Panc1 (cell line): ENCODE measurements at places on chromosomes 12 and 14. TPM values are rescaled to one million over a fixed set of nuclear protein-coding genes. Genes with fewer than 3 reads are reported as not detected.
A peak's percentile ranks its signal among the peaks of the same experiment; 100 is the strongest.

ASPG gene
- total RNA-seq, result not detected

CLEC9A gene
- not detected for total RNA-seq

KIF26A gene
- total RNA-seq, result 4.4 TPM

GPR84 gene
- not detected for total RNA-seq

FLRT2 gene
- total RNA-seq, result 4.5 TPM

CIROP gene
- not detected for total RNA-seq

GPRC5D gene
- not detected for total RNA-seq

WASHC3 gene
- 21.5 TPM for total RNA-seq

DNA sequence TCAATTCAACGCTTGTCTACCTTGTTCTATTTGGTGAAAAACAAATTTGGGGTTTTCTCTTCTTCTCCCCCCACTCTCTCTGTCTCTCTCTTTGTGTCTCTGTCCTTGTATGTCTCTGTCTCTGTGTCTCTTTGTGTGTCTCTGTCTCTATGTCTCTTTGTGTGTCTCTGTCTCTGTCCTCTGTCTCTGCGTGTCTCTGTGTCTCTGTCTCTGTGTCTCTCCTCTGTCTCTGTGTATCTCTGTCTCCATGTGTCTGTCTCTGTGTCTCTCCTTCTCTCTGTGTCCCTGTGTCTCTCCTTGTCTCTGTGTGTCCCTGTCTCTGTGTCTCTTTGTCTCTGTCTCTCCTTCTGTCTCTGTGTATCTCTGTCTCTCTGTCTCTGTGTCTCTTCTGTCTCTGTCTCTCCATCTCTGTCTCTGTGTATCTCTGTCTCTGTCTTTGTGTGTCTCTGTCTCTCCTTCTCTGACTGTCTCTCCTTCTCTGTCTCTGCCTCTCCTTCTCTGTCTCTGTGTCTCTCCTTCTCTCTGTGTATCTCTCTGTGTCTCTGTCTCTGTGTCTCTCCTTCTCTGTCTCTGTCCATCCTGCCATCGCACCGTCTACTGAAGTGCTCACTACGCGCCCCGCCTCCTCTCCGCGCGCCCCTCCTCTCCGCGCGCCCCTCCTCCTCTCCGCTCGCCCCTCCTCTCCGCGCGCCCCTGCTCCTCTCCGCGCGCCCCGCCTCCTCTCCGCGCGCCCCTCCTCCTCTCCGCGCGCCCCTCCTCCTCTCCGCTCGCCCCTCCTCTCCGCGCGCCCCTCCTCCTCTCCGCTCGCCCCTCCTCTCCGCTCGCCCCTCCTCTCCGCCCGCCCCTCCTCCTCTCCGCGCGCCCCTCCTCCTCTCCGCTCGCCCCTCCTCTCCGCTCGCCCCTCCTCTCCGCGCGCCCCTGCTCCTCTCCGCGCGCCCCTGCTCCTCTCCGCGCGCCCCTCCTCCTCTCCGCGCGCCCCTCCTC is 12.8 kb downstream of the LRCOL1 start:
- peak overlapping the region; percentile 64 for H3K4me3 ChIP-seq
- peaks cover 7% of the 10 kb centered on the region for H3K4me1 ChIP-seq
- H3K27ac ChIP-seq, result peak overlapping the region; percentile 73
- H3K36me3 ChIP-seq, result no peaks in the 10 kb centered on the region
- no peak for DNase-seq
- no peaks in the 10 kb centered on the region for H3K27me3 ChIP-seq

DNA sequence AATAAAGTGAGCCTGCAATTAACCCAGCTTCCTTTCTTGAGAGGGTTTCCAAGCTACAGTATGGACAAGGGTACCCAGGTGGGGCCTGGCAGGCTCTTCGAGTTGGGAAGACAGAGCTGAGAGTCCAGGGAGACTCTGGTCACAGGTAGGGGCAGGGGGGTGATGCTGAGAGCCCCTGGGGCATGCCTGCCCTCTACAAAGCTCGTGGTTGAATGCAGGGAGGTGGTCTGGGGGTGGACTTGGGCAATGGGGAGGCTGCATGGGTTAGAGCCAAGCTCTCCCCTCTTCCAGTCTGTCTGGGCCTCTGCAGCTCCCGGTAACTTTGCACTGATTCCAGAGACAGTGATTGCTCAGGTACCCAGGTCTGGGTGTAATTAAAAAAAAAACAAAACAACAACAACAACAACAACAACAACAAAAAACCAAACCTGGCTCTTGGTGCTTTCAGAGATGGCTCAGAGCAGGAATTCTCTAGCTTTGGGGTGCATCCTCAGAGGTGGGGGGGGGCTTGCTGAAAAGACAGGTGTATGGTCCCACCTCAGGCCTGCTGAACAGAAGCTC is 30.8 kb upstream of the PPP2R5C start:
- DNase-seq, result no peak
- H3K4me1 ChIP-seq, result peaks cover 7% of the 10 kb centered on the region
- no peak overlapping the region for H3K27ac ChIP-seq
- H3K4me3 ChIP-seq, result no peak overlapping the region
- H3K36me3 ChIP-seq, result no peaks in the 10 kb centered on the region

DNA sequence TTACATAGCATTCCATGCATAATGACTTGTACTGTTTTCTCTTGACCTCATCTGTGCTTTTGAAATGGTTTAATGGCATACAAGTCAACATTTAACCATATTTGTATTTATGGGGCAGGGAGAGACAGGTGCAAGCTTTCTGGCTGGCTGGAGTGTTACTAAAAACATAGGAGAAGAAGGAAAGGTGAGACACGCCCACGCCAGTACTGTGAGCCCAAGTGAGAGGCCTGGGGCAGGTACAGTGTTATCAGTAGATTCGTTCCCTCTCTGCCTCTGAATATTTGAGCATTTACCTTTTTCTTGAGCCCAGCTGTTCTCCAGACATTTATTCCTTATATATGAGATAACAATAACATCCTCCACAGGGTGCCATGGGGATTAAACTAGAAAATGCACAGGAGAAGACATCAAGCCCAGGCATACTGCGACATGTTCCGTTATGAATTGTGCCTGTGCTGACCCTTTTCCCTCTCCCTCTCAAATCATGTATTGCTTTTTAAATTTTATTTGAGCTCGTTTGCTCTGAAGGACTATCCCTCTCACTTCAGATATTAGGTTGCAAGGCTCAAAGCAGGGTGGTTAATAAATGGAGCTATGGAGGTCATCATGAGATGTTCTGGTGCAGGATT is 34.6 kb upstream of the TUBA1C start:
- H3K4me1 ChIP-seq, result peaks cover 4% of the 10 kb centered on the region; the same call in 1 of the 2 replicates
- no peaks in the 10 kb centered on the region for H3K27me3 ChIP-seq
- H3K27ac ChIP-seq, result no peak overlapping the region
- H3K36me3 ChIP-seq, result no peaks in the 10 kb centered on the region

DNA sequence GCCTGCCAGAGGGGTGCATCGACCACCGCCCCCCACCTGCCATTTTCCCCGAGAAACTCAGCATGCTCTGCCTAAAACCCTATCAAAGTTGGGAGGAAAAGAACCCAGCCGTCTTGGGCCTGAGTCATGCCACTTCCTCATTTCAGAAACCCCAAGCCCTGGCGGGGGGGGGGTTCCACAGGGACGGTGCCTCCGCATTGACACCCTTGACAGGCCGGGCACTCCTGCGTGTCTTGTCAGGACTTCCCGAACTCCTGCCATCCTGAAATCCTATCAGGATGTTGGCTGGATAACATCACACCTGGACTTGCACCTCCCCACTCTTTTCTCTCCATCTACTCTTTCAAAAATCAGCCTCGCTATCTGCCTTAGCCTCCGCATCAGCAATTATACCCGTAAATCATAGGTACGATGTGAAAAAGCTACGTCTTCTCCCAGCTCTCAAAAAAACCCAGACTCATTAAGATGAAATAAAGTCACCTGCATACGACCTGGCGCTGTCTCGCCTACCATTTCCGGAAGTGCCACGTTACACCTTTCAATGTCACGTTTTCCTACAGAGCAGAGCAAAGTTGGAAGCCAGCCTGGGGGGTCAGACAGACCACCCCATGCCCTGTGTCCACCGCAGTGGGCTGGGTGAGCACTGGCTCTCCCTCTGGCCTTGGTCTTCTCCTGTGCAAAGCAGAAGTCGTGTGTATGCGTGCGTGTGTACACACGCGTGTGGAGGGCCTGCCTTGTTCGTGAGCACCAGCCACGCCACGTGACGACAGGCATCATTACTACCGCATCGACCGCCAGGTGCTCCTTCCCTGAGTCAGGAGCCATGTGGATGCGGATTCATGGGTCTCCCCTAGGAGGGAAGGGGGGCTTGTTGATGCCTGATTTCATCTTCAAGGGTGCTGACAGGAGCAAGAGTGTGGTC is 96.7 kb downstream of the RFLNA start:
- DNase-seq, result no peak
- H3K4me1 ChIP-seq, result peaks cover 73% of the 10 kb centered on the region
- no peak overlapping the region for H3K4me3 ChIP-seq

GRCh38 chr12:53613821-53614220 is 12.4 kb downstream of the ATF7 start:
- no peaks in the 10 kb centered on the region for H3K36me3 ChIP-seq
- H3K27me3 ChIP-seq, result no peaks in the 10 kb centered on the region
- no peak overlapping the region for H3K27ac ChIP-seq

DNA sequence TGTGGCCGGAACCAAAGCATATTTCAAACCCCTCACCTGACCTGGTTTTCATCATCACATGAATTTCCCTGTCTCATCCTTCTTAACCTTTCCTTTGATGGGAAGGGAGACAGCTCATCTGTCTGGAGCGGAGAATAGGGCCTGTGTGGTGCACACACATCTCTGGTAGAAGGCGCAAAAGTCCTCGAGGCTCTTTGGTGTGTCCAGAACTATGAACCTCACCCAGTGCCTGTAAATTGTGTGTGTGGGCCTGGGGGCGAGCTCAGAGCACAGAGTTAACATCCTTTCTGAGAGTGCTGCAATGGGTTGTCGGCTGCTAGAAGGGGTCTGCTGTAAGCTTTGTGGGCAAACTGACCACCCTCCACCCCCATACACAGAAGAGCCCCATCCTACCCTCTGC is 749 bp downstream of the GALNT6 start:
- H3K4me1 ChIP-seq, result peaks cover 6% of the 10 kb centered on the region; the same call in 1 of the 2 replicates
- H3K36me3 ChIP-seq, result peaks cover 3% of the 10 kb centered on the region; the same call in 1 of the 2 replicates
- no peaks in the 10 kb centered on the region for H3K27me3 ChIP-seq
- no peak overlapping the region for H3K27ac ChIP-seq
- DNase-seq, result no peak

DNA sequence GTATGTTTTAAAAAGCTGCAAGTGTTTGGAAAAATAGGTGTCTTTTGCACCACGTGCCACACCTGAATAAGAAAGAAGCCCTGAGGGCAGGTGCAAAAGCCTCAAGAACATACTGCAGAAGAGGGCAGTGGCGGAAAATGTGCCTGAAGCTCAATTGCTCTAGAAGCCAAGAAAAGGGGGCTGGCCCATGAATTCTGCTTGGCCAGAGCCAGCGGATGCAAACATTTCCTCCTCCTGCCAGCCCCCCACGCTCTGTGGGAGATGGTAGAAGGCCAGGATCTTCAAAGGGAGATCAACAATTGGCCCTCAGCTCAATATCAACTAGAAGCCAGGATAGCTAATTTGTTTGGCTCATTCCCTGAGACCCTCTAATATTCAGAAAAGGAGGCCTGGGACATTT is 80.3 kb upstream of the TMEM132D start:
- H3K27me3 ChIP-seq, result no peaks in the 10 kb centered on the region
- no peaks in the 10 kb centered on the region for H3K36me3 ChIP-seq
- H3K27ac ChIP-seq, result no peak overlapping the region

- H3K36me3 ChIP-seq, result no peaks in the 10 kb centered on the region; the same call in 1 of the 2 replicates
- H3K27me3 ChIP-seq, result no peaks in the 10 kb centered on the region
- H3K27ac ChIP-seq, result no peak overlapping the region
- DNase-seq, result no peak
- H3K4me1 ChIP-seq, result no peaks in the 10 kb centered on the region
- no peak overlapping the region for H3K4me3 ChIP-seq
Observed at GRCh38 chr14:34931206-34931605, 51.6 kb upstream of the SRP54 start.

DNA sequence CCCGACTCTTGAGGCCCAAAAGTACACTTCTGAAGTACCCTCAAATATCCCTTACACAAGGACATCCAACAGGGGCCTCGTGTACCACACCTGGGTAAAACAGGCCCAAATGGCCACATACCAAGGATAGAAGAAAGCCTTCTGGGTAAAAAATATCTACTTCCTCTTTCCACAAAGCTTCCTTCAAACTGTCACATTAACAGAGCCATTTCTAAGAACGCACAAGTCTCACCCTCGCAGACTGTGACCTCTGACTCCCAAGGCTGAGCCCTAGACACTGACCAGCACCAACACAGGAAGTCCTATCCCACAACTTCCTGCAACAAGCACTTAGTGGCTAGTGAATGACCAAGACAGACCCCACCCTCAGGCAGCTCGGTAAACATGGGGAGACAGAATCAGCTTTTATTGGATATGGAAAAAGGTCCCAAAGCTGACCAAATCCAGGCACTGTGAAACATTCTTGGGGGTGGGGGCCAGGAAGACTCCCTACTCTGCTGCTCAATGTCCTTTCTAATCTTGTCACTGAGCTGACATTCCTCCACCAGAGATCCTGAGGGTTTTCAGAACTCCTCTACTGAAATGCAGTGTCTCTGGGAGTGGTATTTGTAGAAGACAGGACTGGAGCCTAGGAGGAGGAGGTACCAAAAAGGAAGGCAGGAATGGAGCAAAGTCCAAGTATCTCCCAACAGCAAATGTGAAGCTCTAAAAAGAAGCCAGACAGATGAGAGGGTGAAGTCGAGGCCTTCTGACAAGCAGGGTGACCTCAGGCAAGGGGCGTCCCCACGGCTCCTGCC is 15.9 kb downstream of the KCTD10 start:
- DNase-seq, result no peak
- H3K36me3 ChIP-seq, result peaks cover 4% of the 10 kb centered on the region
- H3K27me3 ChIP-seq, result no peaks in the 10 kb centered on the region
- H3K4me3 ChIP-seq, result no peak overlapping the region

DNA sequence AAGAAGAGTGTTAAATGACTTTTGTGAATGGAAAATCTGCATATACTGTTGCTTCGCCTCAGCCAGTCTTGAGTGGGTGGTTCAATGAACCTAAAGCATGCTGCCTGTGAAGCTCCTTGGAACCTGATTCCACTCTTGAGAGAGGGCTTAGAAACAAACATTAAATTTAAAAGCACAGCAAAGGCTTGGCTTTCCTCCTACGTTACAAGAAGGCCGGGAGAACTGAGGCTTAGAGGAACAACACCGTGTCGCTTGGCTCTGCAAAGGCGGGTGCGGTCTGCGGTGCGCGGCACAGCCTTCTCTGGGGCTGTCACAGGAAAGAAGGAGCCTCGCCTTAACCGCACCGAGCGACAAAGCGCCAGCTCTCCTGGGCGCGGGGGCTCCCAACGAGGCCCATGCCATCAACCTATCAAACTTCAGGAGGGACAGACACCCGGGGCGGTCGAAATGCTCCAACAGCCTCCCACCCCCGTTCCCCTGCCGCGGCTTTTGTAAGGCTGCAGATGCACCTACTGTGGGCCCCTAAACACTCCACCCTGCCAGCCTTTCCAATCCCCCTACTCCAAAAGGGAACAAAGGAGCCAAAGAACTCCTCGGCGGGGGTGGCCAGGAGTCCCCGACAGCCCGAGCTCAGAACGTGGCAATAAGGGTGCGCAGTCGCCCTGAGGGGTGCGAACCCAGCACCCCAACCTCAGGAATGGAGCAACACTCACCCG is 729 bp downstream of the OSBPL8 start:
- no peak for DNase-seq
- peak overlapping the region; percentile 86 for H3K27ac ChIP-seq
- no peaks in the 10 kb centered on the region for H3K27me3 ChIP-seq
- no peaks in the 10 kb centered on the region; the same call in 1 of the 2 replicates for H3K36me3 ChIP-seq

GRCh38 chr14:31993521-31993951 is 83.6 kb upstream of the ARHGAP5 start:
- no peak overlapping the region for H3K27ac ChIP-seq
- H3K4me1 ChIP-seq, result no peaks in the 10 kb centered on the region
- no peaks in the 10 kb centered on the region for H3K27me3 ChIP-seq
- H3K36me3 ChIP-seq, result no peaks in the 10 kb centered on the region
- no peak overlapping the region for H3K4me3 ChIP-seq

- no peaks in the 10 kb centered on the region for H3K36me3 ChIP-seq
- no peak overlapping the region for H3K4me3 ChIP-seq
- H3K4me1 ChIP-seq, result peaks cover 36% of the 10 kb centered on the region
- H3K27me3 ChIP-seq, result no peaks in the 10 kb centered on the region
- no peak for DNase-seq
- H3K27ac ChIP-seq, result peak overlapping the region; percentile 64
Observed at GRCh38 chr12:52238207-52238840, 5.3 kb downstream of the KRT7 start.
